Natural killer cell treated with Interleukin-12 subunit alpha and Interleukin-12 subunit beta and Interleukin-15 and Interleukin-18, amount 100 ng/mL, for 72 hours (primary cell): ENCODE measurements at places on chromosomes 1 and 21. TPM values are rescaled to one million over a fixed set of nuclear protein-coding genes. Genes with fewer than 3 reads are reported as not detected.
A peak's percentile ranks its signal among the peaks of the same experiment; 100 is the strongest.

DNA sequence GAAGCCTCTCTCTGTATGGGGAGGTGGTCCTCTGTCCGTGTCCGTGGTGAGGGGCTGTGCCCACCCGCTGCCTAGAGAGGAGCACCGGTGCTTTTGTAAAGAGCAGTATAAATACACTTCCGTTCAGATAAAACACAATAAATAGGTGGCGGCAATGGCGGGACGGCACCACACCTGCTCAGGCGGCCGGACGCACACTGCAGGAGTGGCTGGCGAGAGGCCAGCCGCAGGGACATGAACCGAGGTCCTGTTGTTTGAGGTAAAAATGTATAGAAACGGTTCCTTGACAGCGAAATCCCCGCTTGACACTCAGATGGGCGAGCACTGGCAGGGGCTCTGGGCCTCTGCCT is 40.8 kb downstream of the KRTAP10-1 start:
- no peak for DNase-seq

LCE1C gene
- not detected for total RNA-seq

- no peak for DNase-seq
These were observed 26.8 kb upstream of the TARBP1 start for GRCh38 chr1:234505769-234506102.

- no peak for DNase-seq
These were observed 91.6 kb downstream of the CLEC20A start for GRCh38 chr1:178405137-178405536.

GRCh38 chr1:233654658-233655280 is 40.9 kb downstream of the KCNK1 start:
- DNase-seq = no peak

DNA sequence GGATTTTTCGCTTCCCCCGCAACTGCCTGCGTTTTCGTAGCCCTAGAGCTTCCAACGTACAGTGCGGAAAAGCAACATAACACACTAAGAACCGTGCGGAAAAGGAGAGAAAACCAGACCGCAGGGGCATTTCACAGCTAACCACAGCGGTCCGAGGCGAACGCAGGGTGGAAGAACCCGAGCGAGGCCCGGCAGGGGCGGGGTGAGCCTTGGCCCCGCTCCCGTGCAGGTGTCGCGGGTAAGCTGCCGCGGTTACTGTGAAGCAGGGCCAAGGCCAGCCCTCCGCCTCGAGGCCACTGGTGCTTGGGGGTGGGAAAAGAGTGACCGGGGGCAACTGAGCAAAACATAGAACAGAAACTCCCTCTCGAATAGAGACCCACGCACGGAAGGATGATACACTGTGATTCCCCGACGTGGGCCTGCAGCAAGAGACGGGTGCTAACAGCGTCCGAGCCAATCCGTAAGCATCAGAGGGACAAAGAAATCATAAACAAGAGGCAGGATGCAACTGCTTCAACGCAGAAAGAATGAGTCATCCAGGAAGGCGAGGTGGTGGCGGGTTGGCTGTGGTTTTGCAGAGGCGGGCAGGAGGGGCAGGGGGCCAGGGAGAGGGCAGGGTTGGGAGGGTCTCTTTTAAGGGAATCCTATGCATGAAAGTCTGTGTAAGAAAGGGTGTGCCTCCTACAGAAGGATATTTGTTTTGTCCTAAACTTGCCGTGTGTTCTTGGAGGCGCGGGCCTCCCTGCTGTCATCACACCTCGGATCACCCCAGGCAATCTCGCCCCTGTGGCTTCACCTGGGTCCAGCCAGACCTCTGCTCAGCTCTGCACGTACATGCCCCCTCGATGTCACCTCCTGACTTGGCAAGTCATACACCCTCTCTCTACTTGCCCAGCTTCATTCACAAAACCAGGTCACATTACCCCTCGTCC is 7.3 kb downstream of the GNG4 start:
- DNase-seq = peak; percentile 88

DNA sequence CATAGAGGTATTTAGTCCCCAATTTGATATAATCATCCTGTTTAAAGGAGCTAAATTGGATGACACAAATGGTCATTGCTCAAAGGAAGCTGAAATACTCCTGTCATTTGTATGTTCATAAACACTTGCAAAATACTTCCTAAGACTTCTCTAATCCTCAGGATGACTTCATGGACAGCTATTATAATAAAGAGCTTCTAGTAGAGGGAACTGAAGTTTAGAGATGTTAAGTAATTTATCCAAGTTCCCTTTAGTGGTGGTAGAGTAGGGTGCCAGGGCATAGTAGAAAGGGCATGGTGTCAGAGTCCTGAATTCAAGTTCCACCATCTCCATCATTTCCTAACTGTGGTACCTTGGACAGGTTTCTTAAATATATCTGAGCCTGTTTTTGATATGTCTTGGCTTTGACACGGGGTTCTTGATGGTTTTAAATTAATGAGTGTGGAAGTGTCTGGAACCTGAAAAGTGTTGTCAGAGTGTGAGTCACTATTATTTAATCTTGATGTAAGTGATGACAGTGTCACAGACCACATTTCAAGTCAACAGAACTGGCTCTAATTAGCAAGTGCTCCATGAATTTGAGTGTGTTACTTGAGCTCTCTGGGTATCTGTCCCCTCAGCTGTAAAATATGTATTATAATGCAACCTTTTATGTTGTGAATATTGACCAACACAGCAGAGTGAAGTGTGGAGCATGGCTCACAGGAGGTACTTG is 12.1 kb upstream of the GBP6 start:
- no peak for DNase-seq

DNA sequence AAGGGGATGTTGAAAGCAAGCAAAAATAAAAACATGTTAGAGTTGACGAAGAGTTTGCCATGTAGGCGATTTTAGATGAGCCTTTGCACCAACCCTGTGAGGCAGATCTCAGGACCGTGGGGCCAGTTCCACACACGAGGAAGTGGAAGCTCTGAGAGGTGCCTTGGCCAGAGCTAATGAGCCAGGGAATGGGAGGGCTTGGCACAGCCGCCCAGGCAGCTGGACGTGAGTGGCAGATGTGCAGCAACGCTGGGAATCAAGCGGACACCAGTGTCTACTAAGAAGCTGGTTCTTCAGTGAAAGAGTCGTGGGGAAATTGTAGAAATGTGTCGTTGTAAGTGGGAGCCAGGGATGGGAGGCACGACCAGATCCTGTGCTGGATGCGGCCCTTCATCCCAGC is 58.9 kb upstream of the COL6A1 start:
- no peak for DNase-seq

GRCh38 chr21:40675017-40675416 is 171.9 kb downstream of the DSCAM start:
- DNase-seq = no peak

DNA sequence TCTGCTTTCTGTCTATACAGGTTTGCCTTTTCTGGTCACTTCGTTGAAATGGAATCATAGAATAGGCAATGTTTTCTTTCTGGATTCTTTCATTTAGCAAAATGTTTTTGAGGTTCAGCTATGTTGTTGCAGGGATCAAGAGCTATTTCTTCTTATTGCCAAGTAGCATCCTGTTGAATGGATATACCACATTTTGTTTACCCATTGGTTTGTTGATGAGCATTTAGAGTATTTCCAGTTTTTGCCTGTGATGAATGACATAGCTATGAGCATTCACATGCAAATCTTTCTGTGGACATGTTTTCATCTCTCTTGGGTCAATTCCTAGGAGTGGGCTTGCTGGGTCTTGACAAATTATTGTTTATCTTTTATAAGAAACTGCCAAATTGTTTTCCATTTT is 115.5 kb downstream of the ACTL8 start:
- no peak for DNase-seq

DNA sequence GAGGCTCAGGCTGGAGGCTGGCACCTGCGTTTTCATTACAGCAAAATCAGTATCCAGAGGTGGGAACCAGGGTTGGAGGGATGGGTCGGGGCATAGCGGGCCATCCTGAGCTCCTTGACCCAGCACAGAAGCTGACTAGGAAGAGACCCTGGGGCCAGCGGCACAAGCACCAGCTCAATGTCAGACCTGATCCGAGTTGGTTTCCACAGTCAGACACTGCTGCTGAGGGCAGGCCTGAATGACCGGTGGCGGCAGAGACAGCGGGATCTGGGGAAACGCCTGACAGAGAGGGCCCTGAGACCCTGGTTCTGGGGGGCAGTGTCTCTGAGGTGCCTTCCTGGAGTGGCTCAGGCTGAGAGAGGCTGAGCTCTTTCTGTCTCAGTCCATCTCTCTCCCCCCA is 162.0 kb upstream of the C1orf174 start:
- DNase-seq = peak; percentile 23

OPRD1 gene
- total RNA-seq = not detected

GRCh38 chr1:12296016-12296415 is 66.2 kb downstream of the VPS13D start:
- DNase-seq = no peak

GRCh38 chr1:94899756-94900155 is 27.2 kb downstream of the CNN3 start:
- no peak for DNase-seq
